ENCODE measurements at places on chromosomes 3 and 15.

DNA sequence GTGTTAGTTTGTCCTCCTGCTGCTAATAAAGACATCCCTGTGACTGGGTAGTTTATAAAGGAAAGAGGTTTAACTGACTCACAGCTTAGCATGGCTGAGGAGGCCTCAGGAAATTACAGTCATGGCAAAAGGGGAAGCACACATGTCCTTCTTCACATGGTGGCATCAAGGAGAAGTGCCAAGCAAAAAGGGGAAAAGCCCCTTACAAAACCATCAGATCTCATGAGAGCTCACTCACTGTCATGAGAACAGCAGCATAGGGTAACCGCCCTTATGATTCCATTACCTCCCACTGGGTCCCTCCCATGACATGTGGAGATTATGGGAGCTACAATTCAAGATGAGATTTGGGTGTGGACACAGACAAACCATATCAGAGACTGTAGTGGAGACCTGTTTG is 27.0 kb downstream of the TM2D3 start:
- DNase-seq: peak; percentile 62

DNA sequence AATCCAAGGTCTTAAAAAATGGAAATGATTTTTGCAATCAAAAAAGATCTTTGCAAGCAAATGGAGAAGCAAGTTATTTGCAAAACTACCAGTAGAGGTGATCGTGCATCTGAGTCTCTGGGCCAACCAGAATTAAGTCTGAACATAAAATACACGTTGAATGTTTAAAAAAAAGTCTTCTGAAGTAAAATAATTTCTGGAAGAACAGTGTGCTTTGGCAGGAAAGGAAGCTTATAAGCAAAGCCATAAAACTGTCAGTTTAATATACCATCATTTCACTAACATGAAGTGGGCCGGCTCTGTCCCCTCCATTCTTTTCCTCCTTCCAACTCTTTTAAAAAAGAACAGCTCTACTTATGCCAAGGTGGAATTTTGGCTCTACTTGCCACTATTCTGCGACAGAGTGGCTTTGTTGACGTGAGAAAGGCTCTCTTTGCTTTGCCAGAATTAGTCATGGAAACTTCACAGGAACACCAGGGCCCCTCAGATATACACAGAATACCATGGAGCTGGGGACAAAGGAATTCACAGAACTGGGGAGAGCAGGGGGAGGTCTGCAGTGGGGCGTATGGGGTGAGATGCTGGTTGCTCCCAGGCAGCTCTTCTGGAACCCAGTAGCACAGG is 29.8 kb downstream of the FSTL1 start:
- DNase-seq: no peak

DNA sequence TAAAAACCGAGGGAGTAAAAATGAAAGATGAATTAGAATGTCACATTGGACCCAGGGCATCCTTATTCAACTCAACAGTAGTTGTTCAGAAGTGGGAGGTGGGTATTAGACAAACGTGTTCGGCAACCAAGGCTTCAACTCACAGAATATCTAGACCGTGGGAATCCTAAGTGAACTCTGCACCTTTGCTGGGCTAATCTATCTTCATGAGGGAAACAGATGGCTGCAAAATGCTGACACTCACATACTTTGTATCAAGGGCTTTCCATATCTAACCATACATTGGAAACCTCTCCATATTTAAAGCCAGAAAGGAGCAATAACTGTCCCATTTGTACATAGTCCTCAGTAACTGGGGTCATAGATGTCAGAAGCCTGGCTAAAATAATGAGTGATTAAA is 20.9 kb downstream of the PLSCR1 start:
- DNase-seq: no peak

DNA sequence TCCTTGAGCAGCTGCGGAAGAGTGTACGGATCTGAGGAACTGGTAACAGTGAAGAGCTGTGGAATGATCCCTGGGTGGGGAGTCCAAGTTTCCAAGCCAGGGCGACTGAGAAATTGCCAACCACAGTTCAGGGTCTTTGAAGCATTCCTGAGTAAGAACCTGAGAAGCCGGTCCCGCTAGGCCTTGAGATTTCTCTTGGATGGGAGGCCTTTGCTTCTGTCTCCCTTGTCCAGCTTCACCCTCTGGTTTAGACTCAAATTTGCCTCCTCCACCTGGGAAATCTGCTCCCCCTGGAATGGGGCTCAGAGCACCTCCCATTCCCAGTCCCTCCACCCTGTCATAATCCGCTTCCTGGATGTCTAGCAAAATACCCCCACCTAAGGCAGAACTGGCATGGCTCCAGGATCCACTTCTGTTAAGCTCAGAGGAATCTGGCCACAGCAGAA is 127.7 kb upstream of the DLG1 start:
- no peak for DNase-seq

DNA sequence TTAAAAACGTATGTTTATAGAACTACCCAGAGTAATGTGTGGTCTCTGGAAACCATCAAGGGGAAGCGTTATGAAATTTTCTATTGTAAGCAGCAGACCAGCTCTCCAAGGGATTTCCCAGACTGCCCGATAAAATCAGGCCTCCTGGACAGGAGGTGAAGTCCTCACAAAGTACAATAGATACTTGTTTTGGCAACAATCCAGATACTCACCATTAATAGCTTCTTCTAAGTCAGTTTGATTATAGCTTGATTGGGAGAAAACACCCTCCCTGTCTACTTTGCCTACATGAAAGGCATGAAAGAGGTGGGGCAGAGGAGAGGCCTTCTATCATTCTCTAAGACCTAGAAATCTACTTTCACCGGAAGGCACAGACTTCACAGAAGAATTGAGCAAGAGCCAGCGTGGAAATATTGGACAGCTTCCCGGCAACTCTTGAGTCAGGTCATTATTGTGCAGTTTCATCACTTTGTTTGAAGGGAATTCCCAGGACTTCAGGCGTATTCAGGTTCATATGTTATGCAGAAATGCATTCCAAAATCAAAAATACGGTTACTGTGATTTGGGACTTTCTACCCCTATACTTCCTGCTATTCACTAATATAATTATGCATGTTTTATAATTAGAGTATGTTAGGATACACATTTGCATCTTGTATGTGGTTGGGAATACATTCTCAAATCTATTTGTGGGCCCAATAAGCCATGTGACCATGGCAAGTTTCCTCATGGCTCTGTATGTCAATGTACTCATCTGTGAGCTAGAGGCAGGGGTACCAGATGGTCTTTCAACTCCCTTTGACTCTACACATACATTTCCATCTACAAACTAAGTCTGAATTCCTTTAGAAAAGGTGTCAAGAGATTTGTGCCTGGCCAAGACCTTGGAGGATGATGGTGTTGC is 103.5 kb downstream of the CD47 start:
- peak; percentile 92 for DNase-seq
